ENCODE measurements at places on chromosomes 4 and X.

- DNase-seq = no peak
These were observed 39.5 kb downstream of the NSD2 start for GRCh38 chr4:1910643-1911042.

DNA sequence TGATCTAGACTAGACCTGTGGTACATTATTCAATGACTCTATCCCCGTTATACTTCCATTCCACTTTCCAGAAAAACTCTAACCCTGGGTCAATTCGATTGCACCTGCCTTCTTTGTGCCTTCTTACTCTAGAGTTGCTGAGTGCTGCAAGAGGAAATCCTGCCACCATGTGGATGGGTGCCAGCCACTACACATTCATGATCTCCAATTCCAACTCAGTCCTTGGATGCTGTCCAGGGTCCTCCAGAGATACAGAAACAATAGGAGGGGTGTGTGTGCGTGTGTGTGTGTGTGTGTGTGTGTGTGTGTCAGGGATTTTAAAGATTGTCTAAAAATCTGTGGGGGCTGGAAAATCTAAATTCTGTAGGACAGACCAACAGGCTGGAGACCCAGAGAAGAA lies 42.9 kb upstream of the INTS6L start:
- DNase-seq = no peak

DNA sequence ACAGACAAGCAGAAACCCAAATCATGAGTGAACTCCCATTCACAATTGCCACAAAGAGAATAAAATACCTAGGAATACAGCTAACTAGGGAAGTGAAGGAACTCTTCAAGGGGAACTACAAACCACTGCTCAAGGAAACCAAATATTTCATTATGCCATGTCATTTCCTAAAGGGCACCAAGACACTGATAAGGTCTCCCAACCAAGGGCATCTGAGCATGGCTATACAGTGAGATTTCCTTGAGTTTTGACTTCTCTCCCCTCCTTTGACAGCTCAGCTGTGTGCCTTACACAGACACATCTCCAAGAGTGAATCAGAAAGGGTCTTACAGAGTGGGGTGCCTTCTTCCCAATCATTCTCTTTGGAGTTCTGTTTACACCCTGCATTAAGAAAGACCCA lies 40.4 kb downstream of the PCDH7 start:
- no peak for DNase-seq

- DNase-seq = no peak
These were observed 1.4 kb upstream of the SLC38A5 start for GRCh38 chrX:48471504-48471903.

DNA sequence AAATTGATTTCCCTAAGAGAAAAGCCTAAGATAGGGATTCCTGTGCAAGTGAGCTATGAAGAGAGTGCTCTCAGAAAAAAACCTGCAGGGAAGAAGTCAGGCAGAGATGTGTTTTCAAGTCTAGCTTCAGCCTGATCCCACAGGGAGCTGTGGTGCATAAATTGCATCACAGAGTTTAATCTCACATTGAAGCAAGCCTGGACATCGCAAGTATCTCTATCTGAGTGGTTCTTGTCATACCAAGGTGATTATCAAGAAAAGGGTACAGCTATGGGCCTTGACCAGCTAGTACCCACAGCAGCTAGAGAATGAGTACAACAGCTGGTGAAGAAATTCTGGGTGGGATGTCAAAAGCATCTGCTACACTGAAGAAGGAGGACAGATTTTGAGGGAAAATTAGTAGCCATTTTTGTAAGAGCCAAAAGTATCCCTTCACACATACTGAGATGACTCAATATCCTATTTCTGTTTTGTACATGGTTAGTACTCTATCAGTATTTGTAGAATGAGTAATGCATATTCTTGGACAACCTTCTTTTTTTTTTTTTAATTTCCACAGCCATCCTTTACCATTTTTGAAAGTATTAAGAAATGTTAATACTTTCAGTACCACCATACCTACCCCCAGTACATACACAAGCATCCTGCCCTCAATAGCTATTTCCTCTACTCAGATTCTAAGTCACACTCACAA lies 708.9 kb downstream of the IL1RAPL1 start:
- DNase-seq = no peak

DNA sequence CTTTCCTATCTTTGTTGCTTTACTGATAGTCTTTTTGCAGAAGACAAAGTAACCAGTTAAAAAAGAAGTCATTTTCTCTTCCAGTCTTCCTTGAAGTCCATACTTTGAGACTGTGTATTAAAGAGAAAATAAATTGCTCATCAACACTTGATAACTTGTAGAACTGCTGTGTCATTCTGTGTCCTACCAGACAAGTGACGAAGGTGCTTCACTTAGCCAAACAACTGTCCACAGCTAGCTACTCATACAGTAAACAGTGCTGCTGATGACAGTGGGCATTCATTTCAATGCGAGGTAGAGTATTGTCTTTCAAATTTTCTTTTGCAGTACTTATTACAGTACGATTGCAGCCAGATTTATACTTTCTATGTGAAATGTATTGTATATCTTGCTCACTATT lies 11.5 kb downstream of the COL25A1 start:
- DNase-seq = no peak

Measured in activated naive CD8-positive, alpha-beta T cell treated with anti-CD3 and anti-CD28 coated beads, Interleukin-2, amount 50 U/mL, for 16 hours (primary cell).